ENCODE measurements at places on chromosomes 1 and 21.

- DNase-seq, result no peak
These were observed 2.7 kb upstream of the CDC42BPA start for GRCh38 chr1:227321035-227321434.

GRCh38 chr1:178506669-178507068, 6.2 kb upstream of the TEX35 start:
- no peak for DNase-seq

- DNase-seq, result no peak
These were observed 713.0 kb downstream of the BRINP3 start for GRCh38 chr1:189764391-189765320.

GRCh38 chr1:23376890-23377811, 7.5 kb upstream of the ZNF436 start:
- no peak for DNase-seq

DNA sequence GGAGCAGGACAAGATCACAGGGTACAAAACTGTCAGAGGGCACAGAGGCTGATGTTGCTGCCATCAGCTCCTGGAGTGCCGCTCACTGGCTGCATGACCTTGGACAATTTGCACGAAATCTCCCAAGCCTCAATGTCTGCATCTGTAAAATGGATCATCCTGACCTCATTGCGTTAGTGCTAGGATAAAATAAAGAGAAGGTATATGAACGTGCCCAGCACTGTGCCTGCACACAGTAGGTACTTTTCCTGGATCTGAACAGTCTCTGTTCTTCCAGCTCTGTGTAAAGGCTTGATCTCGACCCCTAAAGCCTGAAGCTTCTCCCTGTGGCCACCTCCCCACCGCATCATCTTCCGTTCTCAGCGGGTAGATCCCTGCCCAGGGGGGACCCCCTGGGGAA, 12.9 kb downstream of the TNFRSF1B start:
- DNase-seq, result no peak

DNA sequence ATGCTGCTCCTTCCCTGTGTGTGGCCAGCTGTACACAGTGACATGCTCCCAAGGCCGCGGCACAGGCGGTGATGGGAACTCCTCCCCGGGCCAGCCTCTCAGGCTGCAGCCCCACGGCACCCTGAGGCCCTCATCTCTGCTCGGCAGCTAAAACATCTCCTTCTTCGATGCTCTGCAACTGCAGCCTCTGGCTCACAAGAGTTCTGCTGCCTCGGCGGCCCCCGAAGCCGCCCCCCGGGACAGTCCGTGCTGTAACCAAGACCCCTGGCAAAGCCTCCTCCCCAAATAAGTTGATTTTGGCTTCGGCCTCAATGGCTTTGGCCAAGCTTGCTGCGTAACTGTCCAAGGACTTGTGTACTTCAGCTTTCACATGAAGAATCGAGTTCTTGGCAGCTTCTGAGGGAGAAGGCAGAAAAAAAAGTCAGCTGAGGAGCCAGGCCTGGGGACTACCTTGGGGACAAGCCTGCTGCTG, 51.3 kb downstream of the GPR161 start:
- DNase-seq, result peak; percentile 42

- peak; percentile 68 for DNase-seq
These were observed 85.4 kb downstream of the TBX15 start for GRCh38 chr1:118902711-118903191.

DNA sequence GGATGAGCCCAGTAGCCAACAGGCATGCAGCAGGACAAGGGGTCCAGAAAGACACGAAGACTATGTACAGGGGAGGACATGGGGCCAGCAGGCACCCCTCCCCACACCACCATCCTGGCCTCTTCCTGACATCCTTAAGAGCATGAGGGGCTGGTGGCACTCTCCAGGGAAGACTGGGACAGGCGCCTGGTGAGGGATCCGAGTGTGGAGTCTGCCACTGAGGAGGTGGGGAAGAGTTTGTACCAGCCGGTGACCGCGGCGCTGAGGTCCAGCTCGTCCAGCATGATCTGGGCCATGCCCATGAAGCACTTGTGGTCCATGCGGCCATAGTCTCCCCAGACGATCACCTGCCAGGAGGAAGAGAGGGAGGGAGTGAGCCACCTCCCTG, 39.1 kb downstream of the RIMS3 start:
- DNase-seq, result no peak

DNA sequence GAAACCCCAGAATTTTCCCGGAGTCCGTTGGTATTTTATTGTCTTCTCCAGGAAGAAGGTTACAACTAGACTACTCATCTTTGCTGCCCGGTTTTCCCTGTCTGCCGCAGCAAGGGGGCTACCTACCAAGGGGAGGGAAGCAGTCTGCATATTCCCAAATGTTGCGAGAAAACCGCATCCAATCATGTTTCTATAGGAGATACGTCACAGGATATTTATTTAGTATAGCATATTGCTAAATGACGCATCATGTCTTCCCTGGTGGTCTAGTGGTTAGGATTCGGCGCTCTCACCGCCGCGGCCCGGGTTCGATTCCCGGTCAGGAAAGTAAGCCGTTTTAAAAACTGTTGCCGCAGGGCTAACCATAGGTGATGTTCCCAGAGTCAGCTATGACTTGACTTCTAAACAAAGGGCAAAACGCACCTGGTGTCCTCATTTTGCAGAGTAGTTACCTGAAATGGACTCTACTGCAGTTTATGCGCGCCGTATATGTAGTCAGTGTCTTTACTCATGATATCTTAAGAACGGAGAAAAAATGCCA, 15.2 kb upstream of the ZNF692 start:
- DNase-seq, result peak; percentile 88

DNA sequence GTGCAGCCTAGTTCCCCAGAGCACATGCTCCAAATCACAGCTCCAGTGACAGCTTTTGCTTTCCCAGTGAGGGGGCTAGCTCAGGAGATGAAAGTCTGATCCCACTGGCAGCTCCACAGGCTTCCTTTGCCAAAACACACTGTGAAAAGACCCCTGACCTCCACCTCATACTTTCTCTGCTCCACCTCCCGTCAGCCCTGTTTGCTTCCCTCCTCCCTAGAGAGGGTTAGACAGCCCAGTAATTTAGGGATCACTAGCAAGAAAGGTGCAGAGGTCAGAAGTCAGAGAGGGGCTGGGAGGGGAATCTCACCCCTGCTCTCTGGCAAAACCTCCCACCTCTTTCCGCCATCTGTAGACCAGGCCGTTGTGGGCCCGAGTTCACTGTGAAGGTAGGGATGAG, 62.8 kb downstream of the PLXNA2 start:
- DNase-seq, result no peak

GRCh38 chr1:243343970-243344937, 88.4 kb downstream of the SDCCAG8 start:
- peak; percentile 8 for DNase-seq

DNA sequence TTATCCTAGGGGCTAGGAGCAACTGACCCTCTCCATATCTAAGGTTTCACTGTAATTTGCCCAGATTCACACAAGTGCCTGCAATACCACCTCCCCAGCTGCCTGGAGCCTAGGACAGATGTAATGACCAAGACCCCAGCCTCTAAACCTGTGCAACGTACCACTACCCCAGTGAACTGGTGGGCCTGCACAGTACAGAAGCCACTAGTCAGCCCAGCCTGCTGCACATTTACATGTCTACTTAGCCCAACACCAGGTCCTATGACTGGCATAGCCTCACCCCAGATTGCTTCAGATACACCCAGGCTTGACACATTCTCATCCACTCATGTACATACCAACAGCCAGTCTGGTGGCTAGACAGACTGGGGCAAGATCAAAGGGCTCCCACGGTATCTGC, 1336.6 kb downstream of the BRINP3 start:
- no peak for DNase-seq

DNA sequence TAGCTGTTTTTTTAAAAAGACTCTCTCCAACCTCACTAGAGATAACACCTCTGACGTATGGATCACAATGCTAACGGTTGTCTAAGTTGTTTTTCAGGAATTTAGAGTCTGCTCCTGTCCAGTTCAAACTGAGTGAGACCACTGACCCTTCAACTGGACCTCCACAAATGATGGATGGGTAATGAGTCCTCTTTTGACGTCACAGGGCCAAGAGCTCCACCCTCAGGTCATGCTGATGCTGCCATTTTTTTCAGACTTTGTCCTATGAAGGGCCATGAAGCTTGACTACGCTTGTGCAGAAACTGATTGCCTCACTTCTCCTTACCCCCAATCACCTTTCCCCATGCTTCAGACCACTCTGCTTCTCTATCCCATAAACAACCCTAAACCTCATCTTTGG, 16.6 kb downstream of the GRIK3 start:
- no peak for DNase-seq

- DNase-seq, result no peak
These were observed 23.8 kb downstream of the FAM89A start for GRCh38 chr1:231016234-231016633.

- DNase-seq, result no peak
These were observed 319.1 kb upstream of the SGIP1 start for GRCh38 chr1:66214901-66215300.

DNA sequence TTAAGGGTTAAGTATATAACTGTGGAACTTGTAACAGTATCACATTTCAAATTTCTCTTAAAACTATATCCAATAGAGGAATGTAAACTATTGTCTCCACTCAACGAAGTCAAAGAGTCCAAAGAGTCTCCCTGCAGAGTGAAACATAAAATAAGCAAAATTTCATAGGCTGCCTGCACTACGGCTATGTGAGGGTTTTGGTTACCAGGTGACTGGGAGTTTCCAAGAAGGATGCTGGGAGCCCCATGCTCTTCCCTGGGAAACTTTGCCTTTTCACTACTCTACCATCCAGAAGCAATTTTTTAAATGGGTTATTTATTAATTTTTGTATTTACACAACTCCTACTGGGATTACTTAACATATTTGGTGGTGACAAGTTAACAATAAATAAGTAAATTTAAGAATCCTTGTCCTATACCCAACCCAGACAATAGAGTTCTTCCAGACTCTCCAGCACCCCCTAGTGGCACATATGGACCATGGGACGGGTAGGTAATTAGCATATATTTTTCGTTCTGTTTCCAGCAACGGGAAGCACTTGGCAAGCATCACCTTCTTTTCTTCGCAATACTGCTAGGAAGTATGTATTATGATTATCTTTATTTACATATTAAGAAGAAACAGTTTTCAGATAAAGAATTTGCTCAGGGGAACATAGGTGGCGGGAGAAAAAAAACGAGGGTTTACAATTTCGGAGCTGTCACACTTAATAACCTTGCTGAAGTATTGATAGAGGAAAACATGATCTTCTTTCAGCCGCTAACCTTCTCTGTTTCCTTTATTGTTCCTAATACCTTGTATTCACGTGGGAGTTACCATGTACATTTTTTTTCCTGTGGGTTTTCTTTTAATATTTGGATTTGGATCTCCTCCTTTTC, 3.5 kb downstream of the FMO2 start:
- DNase-seq, result no peak

- DNase-seq, result no peak
These were observed 7.5 kb downstream of the PCP4 start for GRCh38 chr21:39874759-39875158.

DNA sequence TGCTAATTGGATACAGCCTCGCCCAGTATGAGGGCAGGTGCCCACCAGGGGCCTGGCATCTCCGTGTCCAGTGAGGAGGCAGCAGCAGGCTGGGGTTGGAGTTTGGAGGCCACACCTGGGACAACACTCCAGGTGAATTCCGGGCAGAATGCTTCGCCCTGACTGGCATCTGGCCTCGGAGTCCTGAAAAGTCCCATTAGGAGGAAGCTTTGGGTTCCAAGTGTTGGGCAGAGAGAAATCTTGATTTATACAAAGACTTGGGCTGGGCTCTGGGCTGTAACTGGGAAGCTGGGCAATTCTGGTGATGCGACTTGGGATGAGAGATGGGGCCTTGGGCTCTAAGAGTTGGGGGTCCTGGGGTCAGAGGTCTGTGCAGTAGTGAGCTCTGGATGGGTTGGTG, 48.1 kb upstream of the CSF3R start:
- DNase-seq, result no peak

- DNase-seq, result no peak
These were observed 66.2 kb upstream of the PALMD start for GRCh38 chr1:99579691-99580172.

DNA sequence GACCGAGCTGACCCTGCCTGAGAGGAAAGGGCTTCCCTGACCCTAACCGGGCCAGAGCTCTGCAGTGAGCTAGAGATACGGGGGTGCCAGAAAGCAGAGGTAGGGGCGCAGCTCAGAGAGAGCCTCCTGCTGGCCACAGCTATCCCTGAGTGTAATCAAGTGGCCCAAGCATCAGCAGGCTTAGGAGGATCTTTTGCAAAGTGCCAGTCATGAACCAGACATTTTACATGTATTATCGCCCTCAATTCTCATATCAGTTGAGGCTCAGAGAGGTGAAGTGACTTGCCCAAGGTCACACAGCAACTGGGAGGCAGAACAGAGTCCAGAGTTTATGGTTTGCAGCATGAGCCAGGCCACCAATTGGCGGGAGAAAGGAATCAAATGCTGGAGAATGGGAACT, 7.0 kb upstream of the ID3 start:
- DNase-seq, result no peak

DNA sequence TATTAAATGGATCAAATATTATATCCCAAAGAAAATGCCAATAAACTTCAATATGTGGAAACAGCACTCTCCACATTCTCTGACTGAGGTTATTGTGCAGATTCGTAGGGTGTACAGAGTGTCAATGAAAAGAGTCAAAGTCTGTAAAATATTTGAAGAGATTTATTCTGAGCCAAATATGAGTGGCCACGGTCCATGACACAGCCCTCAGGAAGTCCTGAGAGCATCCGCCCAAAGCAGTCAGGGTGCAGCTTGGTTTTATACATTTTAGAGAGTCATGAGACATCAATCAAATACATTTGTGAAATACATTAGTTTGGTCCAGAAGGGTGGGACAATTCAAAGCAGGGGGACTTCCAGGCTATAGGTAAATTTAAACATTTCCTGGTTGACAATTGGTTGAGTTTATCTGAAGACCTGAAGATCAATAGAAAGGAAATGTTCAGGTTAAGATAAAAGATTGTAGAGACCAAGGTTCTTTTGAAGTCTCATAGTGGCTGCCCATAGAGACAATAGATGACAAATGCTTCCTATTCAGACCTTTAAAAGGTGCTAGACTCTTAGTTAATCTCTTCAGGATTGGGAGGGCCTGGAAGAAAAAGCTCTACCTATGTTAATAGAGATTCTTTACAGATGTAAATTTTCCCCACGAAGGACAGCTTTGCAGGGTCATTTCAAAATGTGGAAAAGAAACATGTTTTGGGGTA, 569.5 kb downstream of the MATN1 start:
- DNase-seq, result no peak

GRCh38 chr1:11780380-11781147, 18.6 kb downstream of the C1orf167 start:
- DNase-seq, result no peak

DNA sequence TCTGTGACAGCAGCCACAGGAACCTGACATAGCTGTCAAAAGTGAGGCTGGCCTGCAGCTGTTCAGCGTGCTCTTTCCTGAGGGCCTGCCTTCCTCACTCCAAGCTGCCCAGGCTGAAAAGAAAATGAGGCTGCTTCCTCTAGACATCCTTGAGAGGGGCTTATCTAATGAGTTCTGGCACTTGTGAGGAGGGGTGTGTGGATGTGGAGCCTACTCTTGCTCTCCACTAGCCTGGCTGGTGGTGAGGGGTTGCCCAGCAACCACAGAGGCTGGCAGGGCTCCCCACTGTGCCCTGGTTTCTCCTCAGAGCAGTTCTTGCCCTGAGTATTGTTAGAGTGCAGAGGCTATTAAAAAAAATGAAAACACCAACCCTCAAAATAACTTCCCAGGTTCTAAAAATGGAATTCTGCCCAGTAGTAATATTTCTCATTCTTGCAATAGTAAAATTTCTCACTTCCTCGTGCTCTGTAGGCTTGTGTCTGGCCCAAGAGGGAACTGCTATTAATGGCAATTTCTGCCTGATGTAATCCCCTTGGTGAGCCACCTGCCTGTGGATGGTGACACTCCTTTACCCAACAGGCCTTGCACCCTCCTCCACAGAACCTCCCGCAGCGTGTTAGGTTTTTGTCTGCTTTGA, 52.6 kb upstream of the EPS8L3 start:
- no peak for DNase-seq

- DNase-seq, result no peak
These were observed 243.4 kb downstream of the ADGRL2 start for GRCh38 chr1:82044111-82044510.
